Activated CD4-positive, alpha-beta T cell treated with anti-CD3 and anti-CD28 coated beads, Interleukin-2, amount 10 ng/mL, durations not matched to agents 24 days and 14 days (primary cell): ENCODE measurements at places on chromosomes 1 and 21. TPM values are rescaled to one million over a fixed set of nuclear protein-coding genes. Genes with fewer than 3 reads are reported as not detected.

GRCh38 chr1:210412240-210412639, 83.5 kb downstream of the HHAT start:
- no peaks in the 10 kb centered on the region for H3K4me1 ChIP-seq
- H3K27ac ChIP-seq: no peak overlapping the region
- no peaks in the 10 kb centered on the region for H3K27me3 ChIP-seq
- H3K4me3 ChIP-seq: no peak overlapping the region
- no peaks in the 10 kb centered on the region for H3K36me3 ChIP-seq

The PRR9 gene
- not detected in 2 replicates for total RNA-seq

GRCh38 chr1:29269382-29269781, 33.1 kb downstream of the PTPRU start:
- no peaks in the 10 kb centered on the region for H3K36me3 ChIP-seq
- no peaks in the 10 kb centered on the region for H3K4me1 ChIP-seq

- peak; percentile 80 for DNase-seq
- H3K36me3 ChIP-seq: peaks cover 8% of the 10 kb centered on the region
- peak overlapping the region; percentile 90 for H3K27ac ChIP-seq
- H3K4me3 ChIP-seq: peak overlapping the region; percentile 86
Measured at GRCh38 chr1:27773826-27774445, 917 bp downstream of the STX12 start.

GRCh38 chr1:161440312-161440894, 64.9 kb upstream of the FCGR2A start:
- peak overlapping the region; percentile 91 for H3K4me3 ChIP-seq
- H3K4me1 ChIP-seq: peaks cover 13% of the 10 kb centered on the region
- peak overlapping the region; percentile 95 for H3K27ac ChIP-seq
